Femur (tissue), 1 donor: ENCODE measurements at places on chromosomes 1 and 21.
A peak's percentile ranks its signal among the peaks of the same experiment; 100 is the strongest.

DNA sequence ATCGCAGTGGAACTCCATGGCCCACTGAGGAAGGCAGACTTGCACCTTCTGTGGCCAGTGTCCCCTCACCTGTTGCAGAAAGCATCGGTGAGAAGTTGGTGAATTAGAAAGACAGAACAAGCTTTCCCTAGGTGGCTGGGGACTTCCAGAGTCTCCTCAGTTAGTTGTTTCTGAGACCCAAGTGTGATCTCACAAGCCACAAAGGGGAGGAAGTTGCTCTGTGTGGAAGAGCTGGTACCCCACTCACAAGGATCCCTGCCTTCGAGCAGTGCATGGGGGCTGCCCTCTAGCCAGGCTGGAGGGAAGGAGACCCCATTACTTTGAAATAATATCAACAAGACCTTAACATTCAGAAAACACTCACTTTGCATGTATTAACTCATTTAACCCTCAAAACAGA, 2.1 kb downstream of the PRELP start:
- DNase-seq = no peak

DNA sequence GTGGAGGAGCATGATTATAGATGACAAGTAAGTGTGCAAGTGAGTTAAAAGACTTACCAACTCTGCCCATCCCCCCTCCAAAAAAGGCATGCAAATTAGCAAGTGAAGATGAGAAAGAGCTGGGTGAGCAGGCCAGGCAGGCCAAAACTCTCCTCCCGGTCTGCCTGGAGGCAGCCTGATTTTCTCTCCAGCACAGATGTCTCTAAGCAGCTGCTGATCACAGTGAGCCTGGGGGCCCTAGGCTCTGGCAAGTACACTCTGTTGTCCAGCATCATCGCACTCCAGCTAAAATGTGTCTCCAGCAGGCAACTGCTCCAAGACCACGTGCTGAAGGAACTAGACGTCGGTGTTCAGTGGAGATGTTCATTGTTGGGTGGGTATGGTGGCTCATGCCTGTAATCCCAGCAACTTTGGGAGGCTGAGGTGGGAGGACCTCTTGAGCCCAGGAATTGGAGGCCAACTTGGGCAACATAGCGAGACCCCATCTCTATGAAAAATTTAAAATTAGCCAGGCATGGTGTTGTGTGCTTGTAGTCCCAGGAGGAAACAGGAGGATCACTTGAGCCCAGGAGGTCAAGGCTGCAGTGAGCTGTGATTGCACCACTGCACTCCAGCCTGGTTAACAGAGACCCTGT, 56.7 kb upstream of the PUM1 start:
- peak; percentile 31 for DNase-seq

GRCh38 chr1:25193229-25193628, 39.1 kb downstream of the SYF2 start:
- no peak for DNase-seq

DNA sequence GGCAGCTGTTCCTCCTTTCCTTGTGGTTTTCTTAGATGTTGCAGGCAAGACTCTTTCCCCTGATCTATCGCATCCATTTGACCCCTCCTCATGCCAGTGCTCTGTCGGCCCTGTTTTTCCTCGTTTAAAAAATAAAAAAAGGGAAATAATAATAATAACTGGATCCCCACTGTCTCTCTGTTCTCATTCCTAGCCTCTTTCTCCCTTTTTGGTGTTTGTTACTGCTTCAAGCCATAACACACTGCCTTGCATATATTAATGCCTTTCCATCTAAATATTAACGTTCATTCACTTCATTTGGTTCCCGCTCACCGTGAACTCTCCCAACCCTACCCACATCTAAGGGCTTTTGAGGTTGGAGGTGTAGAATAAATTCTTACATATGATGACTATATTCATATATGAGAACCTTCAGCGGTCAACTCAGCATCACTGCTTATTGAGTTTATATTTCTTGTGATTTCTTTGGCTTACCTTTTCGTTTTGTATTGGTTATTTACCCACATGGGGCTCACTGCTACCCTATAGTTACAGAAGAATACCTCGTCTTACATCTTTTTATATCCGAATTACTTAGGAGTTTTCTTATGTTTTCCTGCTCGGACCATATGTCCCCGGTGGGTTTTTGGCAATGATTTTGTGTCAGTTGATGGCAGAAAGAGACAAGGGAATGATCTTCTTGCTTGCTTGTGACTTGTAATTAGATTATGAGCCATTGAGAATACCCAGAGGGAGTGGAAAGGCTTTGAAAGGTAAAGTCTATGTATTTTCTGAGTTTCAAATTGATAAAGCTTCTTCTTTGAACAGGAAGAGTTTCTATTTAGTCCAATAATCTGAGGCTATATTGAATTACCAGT, 805 bp downstream of the ATG4C start:
- no peak for DNase-seq

DNA sequence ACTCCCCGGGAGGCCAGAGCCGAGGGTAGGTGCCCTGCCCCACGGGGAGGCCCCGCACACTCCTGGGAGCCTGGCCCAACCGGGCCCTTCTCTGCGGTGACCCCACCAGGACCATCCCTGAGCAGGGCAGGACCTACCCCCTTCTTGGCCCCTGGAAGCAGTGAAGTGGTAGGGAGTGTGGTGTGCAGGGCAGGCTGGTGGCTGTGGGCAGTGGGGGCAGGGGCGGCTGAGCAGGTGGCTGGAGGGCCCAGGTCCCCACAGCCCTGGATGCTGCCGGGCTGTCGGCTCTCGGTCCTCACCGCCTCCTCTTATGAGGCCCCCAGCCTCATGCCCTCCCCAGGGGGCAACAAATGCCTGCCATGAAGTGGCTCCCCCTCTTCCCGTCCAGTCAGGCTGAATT, 19.5 kb downstream of the PLCH2 start:
- no peak for DNase-seq

GRCh38 chr1:62722796-62723195, 34.6 kb upstream of the DOCK7 start:
- DNase-seq = no peak

GRCh38 chr21:26801498-26801897, 43.7 kb downstream of the ADAMTS1 start:
- no peak for DNase-seq

- DNase-seq = no peak
Measured at GRCh38 chr1:41280202-41281032, 38.3 kb upstream of the SCMH1 start.

- no peak for DNase-seq
Measured at GRCh38 chr1:25504706-25505595, 38.5 kb upstream of the LDLRAP1 start.

DNA sequence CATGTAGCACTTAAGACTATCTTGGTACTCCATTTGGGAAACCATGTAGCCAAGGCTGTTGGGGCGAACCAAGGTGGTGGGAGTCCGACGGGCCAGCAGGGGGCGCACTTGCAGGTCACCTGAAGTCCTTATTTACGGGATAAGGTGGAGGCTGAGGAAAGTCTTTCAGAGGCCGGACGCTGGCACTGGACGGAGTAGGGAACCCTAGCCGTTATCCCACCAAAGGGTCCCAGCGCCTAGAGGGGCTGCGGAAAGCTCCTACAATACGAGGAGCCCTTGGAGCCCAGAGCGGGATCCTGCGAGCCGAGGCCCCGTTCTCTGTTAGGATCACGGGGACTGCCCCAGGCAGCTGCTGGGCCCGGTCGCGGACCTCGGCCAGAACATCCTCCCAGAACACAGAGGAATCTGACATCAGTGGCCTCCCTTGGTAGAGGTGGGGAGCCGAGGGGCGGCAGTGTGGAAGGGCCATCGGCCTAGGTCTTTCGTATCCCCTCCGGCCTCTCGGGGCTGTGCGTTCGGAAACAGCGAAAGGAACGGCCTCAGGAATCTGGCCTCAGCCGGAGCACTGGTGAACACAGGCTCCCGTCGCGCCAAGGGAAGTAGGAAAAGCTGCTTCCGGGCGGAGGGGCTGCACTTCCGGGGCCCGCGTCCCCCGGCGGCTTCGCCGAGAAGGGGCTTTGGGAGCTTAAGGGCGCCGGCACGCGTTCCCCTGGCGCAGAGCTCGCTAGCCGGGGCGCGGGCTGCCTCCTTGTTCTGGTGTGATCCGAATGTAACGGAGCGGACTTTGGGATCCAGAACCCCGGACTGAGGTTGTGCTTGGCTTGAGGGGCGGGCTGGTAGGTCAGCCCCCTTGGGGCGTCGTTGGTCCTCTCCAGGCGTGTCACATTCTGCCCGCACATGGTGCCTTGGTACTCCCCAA, 29.9 kb upstream of the RPTN start:
- peak; percentile 70 for DNase-seq

GRCh38 chr1:228212415-228212965, 4.6 kb downstream of the OBSCN start:
- DNase-seq = peak; percentile 21

DNA sequence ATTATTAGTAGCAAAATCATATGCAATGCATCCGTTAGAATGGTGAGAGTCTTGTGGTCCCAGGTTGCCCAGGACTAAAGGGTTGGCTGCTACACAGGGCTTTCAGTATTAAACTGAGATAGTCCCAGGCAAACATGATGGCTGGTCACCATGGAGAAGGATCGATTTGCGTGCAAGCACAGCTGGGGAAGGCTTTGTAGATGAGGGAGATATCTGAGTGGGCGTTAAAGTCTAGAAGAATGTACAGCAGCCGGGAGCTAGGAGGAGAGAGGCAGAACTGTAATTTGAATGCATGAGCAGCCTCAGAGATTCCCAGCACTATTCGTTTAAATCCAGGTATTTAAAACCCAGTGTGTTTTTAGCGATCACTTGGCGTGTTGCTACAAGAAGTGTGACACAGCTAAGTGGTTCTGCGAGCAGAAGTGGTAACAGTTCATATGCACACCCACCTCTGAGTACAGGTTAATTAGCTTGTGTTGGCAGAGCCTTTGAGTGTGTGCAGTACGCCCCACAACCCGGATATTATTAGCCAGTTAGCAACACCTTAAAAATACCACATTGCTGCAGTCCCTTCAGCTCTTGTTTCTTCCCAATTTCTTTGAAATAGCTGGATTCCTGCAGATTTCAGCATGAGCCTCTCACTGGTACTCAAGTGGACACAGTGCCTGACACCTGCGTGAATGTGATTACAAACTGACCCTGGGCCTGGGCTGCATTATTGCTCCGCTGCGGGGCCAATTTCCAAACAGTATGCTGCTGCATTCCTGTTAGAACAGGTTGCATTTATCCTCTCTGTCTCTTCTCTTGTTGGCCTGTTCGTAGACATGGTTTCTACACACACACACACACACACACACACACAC, 67.2 kb upstream of the SCAF4 start:
- no peak for DNase-seq

- peak; percentile 74 for DNase-seq
Measured at GRCh38 chr1:94063379-94063778, 57.6 kb downstream of the ABCA4 start.

- DNase-seq = no peak
Measured at GRCh38 chr1:14639291-14640050, 41.0 kb downstream of the KAZN start.

DNA sequence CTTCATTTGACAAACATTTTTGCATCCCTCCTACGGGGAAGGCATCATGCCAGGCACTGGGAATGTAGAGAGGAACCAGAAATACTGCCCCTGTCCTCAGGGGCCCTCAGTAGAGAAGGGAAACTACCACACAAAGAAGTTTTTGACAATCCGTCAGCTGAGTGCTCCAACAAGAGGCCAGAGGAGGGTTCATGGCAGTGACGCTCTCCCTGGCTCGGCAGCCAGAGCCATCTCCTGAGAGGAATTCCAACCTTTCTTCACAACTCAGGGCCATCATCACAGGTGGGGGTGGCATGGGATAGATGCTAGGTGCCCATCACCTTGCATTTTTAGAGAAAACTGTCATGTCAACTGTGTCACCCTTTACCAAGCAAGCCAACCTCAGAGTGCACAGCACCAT, 154.1 kb downstream of the HIVEP3 start:
- peak; percentile 32 for DNase-seq

DNA sequence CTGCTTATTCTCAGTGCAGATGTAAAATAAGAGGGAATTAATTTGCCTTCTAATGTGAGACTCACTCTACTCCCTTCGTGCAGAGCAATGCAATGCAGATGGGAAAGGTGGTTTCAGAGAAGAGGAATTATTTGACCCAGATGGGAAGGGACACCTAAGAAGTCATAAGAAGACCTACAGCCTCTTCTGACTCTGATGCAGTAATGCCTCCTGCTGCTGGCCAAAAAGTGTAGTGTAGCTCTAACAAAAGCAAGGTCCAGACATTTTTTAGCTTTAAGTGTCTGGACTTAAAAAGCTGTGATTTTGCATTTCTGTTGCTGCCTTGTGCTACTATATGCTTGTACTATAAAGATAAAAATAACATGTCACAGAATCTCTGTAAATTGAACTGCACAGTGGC, 501.4 kb downstream of the TTLL7 start:
- no peak for DNase-seq

- no peak for DNase-seq
Measured at GRCh38 chr1:52567943-52568342, 15.1 kb upstream of the TUT4 start.

- DNase-seq = no peak
Measured at GRCh38 chr1:21311016-21311415, 20.8 kb upstream of the ECE1 start.

- DNase-seq = no peak
Measured at GRCh38 chr1:167820684-167821355, 93.1 kb downstream of the ADCY10 start.

DNA sequence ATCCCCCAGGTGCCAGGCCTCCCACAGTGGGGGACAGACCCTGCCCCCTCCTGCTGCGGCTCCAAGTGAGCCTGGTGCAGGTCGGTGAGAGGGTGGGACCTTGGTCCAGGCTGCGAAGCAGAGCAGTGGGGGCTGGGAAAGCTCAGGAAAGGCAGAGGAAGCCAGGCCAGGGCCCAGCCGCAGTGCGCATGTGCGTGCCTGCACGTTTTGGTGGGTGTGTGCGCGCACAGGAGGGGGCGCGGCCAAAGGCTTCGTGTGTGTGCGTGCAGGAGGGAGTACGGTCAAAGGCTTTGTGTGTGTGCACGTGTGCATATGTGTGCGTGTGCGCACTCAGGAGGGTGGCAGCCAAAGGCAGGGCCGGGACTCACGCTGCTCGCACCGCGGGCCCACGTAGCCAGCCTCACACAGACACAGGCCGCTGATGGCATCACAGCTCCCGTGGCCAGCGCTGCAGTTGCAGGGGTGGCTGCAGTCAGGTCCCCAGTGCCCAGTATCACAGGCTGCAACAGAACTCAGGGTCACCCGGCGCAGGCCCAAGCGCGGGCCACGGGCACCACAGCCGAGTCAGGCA, 45.9 kb downstream of the ARHGEF16 start:
- no peak for DNase-seq

DNA sequence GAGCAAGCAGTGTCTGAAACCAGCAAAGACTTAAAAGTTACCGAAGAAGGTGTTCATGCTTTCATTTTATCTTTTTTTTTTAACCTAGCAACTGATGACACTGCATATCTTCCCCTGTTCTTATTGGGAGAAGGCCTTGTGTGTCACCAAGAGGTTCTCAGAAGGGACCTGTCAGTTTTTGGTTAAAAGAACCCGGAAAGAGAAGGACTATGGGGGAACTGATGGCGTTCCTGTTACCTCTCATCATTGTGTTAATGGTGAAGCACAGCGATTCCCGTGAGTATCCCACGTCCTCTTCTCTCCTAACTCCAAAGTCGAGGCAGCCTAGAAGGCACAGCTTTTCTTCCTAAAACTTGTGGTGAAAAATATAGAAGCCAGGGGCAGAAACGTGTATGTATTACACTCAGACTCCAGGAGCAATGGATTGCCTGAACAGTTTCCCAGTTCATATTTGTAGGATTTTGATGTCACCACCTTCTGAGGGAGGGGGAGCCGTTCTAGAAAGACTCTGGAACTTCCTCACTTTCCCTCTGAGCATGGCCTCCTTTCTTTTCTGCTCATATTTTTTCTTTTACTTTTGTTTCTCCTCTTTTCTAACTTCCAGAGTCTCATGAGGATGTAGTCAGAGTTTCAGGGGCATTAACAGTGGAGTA, at the start of gene MR1:
Gene MR1, plus strand, starts transcription at position 185 of the 653 bp plus-strand sequence. Its CDS starts 25 bp downstream, at position 210.
- DNase-seq = peak; percentile 33
